ENCODE measurements at places on chromosomes 3 and 15.

- DNase-seq, result no peak
Measured at GRCh38 chr3:58065700-58066167, 57.5 kb downstream of the FLNB start.

DNA sequence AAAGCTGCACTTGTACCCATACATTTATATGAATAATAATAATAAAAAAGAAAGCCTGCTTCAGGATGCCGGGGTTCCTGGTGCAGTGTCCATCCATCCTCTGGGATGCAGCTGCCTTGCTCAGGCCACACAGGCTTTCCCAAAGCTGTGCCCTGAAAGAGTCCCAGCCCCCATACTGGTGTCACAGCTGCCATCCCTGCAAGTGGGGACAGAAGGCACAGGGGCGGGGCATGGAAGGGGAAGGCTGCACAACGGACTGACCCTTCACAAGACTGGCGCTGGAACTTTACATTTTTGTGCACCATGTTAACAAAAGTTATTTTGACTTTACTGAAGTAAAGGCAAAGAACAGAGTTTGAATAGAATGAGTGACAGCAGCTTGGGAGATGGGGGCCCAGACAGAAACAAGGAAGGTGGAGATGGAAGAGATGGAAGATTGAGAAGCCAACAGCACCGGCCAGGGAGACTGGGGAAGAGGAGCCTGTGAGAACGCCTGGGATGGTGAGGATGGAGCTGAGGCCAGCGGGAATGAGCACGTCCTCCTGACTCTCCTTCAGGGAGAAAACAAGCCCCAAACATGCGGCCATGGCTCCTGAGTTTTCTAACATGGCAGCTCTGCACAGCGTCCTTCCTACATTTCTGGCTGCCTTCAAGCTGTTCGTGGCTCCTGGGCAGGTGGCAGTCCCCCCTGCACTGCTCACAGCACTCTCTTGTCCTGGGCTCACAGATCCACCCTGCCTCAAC is 73.1 kb downstream of the ABTB1 start:
- DNase-seq, result no peak

- no peak for DNase-seq
Measured at GRCh38 chr3:37707428-37708372, 154.0 kb upstream of the CTDSPL start.

GRCh38 chr3:113158171-113158570 is 53.2 kb upstream of the BOC start:
- no peak for DNase-seq

DNA sequence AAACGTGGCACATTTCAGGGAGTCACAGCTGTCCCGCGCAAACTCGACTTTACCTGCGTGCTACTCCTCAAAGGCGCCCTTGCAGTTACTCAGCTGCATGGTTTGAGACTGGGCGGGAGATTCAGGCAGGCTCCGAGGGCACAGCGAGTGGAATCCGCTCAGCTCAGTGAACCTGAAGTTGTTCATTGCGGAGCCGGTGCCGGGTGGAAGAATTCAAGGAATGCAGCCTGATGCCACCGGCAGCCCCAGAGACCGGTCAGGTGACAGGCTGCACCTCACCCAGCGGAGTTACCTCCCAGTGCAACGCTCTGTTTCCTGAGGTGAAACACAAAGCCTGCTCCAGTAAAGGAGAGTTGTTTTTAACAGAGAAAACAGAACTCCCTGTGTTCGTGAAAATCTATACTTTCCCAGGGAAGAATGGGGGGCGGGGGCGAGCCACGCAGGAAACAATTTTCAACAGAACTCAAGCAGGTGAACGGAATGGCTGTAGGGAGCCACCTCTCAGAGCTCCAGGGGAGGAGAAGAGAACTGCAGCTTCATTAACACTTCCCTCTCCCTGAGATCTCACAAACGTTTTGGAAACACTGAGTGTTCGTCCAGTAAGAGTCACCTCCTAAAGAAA is 3.8 kb downstream of the VEPH1 start:
- DNase-seq, result no peak

DNA sequence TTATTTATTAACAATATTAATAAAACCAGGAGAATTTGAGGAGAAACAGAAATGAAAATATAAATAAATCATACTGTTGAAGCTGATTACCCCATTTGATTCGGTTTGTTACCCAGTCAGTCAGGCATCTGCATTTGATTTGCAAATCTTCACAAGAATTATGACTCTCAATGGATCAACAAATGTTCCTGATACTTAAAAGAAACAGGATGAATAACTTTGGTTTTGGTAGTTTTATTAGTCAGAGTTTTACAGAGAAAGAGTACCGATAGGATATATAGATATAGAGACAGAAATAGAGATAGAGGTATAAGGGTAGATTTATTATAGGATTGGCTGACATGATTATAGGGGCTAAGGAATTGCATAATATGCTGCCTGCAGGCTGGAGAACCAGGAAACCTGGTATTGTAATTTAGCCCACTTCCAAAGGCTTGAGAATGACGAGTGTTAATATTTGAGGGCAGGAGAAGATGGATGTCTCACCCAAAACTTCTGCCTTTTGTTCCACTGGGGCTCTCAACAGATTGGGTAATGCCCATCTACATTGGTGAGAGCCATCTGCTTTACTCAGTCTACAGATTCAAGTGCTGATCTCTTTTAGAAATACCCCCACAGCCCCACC is 241.6 kb upstream of the COL8A1 start:
- no peak for DNase-seq

DNA sequence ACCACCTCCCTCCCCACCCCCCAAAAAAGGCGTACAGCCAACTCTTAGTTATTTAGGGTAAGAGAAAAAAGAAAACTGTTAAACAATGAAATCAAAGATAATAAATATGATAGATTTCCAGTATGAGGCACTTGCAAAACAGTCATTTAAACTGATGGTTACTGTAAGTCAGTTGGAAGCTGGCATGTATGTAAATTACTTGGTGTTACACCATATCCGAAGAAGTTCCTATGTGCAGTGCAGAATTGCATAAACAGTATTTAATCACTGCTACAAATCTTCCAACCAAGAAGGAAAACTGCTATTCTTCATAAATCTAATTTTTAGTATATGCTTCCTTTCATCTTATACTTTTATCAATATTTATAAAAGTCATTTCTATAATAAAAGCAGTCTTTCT is 62.0 kb downstream of the LEO1 start:
- DNase-seq, result no peak

GRCh38 chr3:58672451-58672850 is 5.9 kb upstream of the FAM3D start:
- DNase-seq, result no peak

DNA sequence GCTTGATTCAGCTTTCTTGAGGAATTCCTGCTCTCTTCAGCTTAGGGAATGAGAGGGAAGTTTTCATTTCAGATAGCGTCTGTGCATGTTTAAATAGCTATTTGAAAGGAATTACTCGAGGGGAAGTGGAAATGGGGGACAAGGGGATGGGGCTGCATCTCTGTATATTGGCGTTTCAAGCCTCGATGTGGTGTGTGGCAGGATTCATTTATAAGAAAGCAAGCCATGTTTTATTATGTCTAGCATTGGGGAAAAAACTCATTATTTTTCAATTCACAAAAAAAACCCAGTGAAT is 1.0 kb downstream of the ATP2C1 start:
- no peak for DNase-seq

- no peak for DNase-seq
Measured at GRCh38 chr3:80052271-80052670, 284.5 kb upstream of the ROBO1 start.

DNA sequence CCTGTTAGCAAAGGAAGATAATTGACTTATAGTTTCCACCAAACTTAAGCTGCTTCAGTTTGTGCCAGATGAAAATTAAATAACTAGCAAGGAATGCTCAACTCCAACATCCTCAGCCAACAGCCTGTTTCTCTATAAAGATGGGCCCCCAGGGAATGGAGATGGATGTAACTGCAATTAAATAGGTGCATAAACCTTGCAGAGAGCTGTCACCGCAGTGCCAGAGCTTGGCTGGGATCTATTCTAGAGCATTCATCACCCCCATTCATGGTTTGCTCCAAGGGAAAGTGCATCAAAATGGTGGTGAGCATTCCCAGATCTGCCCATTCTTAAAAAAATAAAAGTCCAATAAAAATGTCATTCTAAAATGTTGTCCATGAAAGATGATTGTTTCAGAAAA is 19.7 kb upstream of the RORA start:
- no peak for DNase-seq

DNA sequence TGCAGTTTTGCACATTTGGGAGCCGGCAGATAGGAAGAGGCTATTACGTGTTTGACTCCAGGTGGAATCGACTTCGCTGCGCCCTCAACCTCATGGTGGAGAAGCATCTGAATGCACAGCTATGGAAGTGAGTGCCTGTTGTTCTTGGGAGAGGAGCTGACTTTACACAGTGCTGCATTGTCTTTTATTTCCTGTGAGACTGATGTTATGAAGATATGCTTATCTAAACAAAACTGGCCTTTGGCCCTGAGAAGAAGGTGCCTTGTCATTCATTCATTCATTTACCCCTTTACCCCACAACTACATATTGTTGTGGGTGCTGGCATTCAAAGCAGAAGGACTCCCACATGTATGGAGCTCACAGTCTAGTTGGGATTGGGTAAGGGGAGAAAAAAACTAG is 32.6 kb downstream of the PSMD6 start:
- no peak for DNase-seq

DNA sequence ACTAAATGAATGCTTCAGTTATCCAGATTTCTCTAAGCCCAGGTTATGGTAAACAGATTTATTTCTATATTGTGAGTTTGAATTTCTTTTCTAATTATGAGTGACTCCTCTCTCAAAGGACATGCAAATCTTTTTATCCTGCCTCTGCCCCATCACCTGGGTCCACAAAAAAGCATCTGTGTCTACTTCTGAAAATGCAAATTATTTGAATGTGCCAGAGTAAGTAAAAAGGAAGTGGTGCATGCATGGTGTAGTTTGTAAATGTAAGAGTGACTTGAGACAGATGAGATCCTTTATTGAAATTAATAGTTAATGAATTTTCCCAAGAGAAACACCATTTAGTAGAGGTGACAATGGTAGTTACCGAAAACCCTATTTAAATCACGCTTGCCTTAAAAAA is 26.9 kb downstream of the MCTP2 start:
- DNase-seq, result no peak

GRCh38 chr3:194989241-194989640 is 281.7 kb downstream of the XXYLT1 start:
- no peak for DNase-seq

- DNase-seq, result no peak
Measured at GRCh38 chr3:30227571-30228301, 378.7 kb upstream of the TGFBR2 start.

- peak; percentile 86 for DNase-seq
Measured at GRCh38 chr3:12967606-12968351, 105.5 kb downstream of the IQSEC1 start.

DNA sequence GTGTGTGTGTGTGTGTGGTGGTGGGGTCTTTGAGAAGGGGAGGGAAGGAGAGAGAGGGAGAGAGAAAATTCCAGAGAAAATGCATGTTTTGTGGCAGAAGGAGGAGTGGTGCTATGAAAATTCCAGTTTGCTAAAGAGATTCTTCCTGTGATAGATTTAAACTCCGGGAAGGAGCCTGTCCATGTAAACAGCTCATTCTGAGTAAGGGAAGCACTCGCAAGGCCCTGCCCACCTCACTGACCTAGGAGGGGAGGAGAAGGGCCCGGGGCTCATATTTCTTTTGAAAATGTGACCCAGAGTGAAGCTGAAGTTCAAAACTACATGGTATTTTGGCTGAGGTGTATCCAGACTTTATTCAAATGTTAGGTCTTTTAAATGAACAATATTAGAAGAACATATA is 41.3 kb downstream of the ADAMTSL3 start:
- DNase-seq, result no peak

GRCh38 chr3:12877040-12877439 is 35.7 kb upstream of the RPL32 start:
- DNase-seq, result no peak

GRCh38 chr3:94626573-94626972 is 563.7 kb downstream of the NSUN3 start:
- no peak for DNase-seq

DNA sequence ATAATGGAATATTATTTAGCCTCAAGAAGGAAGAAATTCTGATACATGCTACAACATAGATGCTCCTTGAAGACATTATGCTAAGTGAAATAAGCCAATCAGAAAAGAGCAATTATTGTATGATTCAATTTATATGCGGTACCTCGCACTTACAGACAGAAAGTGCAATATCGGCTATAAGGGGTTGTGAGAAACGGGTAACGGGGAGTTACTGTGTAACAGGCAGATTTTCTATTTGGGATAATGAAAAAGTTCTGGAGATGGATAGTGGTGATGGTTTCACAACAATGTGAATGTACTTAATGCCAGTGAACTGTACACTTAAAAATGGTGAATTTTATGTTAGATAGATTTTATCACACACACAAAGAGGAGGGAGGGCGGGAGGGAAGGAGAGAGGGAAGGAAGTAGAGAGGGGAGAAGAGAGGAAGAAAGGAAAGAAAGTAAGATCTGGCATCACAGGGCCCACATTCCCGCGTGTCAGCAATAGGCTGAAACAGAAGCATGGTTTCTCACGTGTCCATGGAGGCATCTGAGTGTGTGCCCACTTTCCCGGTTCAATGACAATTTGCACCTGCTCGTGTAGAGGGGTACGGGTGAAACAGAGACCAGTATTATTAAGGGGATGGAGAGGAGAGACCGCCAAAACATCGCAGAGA is 700 bp upstream of the BLM start:
- no peak for DNase-seq

- DNase-seq, result no peak
Measured at GRCh38 chr3:196142202-196142956, 60.5 kb upstream of the TFRC start.

DNA sequence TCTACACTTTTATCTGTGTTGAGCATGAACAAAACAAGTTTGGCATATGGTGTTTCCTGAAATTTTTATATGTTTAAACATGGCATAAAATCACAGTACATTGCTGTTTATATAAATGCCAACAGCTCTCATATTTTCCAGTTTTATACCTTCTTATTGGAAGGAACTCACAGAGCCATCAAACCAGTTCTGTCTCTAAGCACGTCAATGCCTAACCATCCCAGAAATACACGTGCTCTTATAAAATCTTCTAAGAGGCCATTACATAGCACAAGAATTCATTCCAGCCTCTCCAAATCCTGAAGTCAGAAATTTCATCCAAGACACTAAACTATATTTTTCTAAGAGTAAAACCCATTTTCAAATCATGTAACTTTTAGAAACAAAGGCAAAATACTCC is 20.8 kb downstream of the SLC9A9 start:
- no peak for DNase-seq

DNA sequence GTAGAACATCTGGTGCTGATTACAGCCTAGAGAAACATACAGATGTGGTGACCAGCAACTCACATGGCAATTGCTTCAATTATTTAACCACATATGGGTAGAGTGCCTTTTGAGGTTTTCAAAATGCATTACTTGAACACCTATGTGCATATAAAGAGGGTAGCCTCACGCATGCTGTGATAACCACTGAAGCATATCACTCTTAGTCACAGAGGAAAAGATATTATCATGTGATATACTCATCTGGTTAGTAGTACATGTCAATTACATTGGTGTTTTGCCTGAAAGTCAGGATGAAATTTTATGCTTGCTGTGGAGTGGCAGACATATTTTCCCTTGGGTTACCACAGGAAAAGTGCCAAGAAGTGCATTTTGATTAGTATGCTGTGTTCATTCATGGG is 459.3 kb upstream of the AGTR1 start:
- no peak for DNase-seq

GRCh38 chr3:122619040-122619439 is 41.6 kb downstream of the PARP15 start:
- DNase-seq, result no peak

GRCh38 chr3:133213937-133214336 is 175.7 kb downstream of the TMEM108 start:
- DNase-seq, result no peak
